Tibial nerve (tissue), 4 donors: ENCODE measurements at places on chromosomes 4 and X. TPM values are rescaled to one million over a fixed set of nuclear protein-coding genes. Genes with fewer than 3 reads are reported as not detected.

Gene GPRASP2
- total RNA-seq = 7.3 TPM

GRCh38 chrX:148600131-148600530 lies 99.7 kb downstream of the AFF2 start:
- H3K36me3 ChIP-seq = no peaks in the 10 kb centered on the region
- no peaks in the 10 kb centered on the region for H3K27me3 ChIP-seq
- H3K4me1 ChIP-seq = no peaks in the 10 kb centered on the region
- no peak overlapping the region for H3K4me3 ChIP-seq
- no peak for DNase-seq

Gene MAOA
- 96.3 TPM for total RNA-seq

- H3K4me1 ChIP-seq = no peaks in the 10 kb centered on the region
- H3K27me3 ChIP-seq = no peaks in the 10 kb centered on the region
- H3K36me3 ChIP-seq = no peaks in the 10 kb centered on the region
- H3K27ac ChIP-seq = no peak overlapping the region
Observed at GRCh38 chr4:113394730-113395530, 345.5 kb downstream of the ANK2 start.

- H3K27ac ChIP-seq = no peak overlapping the region
- H3K36me3 ChIP-seq = no peaks in the 10 kb centered on the region
- H3K27me3 ChIP-seq = no peaks in the 10 kb centered on the region
- H3K4me1 ChIP-seq = no peaks in the 10 kb centered on the region
- no peak for DNase-seq
Observed at GRCh38 chr4:66404141-66404540, 733.9 kb upstream of the EPHA5 start.
